Smooth muscle cell of the brain vasculature (primary cell): ENCODE measurements at places on chromosomes 7 and 10.
A peak's percentile ranks its signal among the peaks of the same experiment; 100 is the strongest.

- DNase-seq, result no peak
Measured at GRCh38 chr10:122132331-122132755, 138.8 kb upstream of the BTBD16 start.

GRCh38 chr7:16753102-16753931 lies at the start of gene TSPAN13:
TSPAN13 (plus strand) TSS chr7:16753755; CDS start chr7:16753968, 213 bp downstream.
- no peak for DNase-seq

GRCh38 chr10:24891823-24892222 lies 60.6 kb downstream of the PRTFDC1 start:
- peak; percentile 85 for DNase-seq

DNA sequence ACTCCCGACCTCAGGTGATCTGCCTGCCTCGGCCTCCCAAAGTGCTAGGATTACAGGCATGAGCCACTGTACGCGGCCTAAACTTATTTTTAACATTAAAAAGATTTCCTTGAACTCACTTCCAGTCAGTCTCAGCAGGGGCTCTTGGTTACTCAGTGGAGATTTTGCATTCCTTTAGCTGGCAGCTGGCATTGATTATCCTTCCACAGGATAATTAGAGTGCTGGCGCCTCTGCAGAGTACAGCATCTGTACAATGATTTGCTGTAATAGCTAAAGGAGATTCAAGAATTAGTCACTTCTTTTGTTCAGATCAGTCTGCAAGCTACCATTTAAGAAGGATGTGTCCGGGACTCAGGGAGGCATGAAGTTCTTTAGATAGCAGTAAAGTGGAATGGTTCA lies 125.0 kb upstream of the NPY start:
- no peak for DNase-seq

DNA sequence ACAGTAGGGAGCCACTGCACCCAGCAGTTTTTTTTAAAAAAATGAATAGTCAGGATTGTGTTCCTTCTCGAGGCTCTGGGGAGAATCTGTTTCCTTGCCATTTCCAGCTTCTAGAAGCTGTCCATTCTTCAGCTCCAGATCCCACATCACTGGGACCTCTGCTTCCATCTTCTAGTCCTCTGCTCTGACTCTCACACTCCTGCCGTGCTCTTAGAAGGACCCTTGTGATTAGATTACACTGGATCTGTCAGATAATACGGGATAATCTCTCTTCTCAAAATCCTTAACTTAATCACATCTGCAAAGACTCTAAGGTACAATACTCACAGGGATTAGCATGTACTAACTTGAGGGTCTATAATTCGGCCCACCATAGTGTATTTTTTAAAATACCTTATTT lies 158.9 kb upstream of the SP4 start:
- DNase-seq, result no peak
